B cell (primary cell): ENCODE measurements at places on chromosomes 13 and 19.

- no peak for DNase-seq
These were observed 59.6 kb downstream of the RBM26 start for GRCh38 chr13:79346300-79346914.

GRCh38 chr13:26024558-26024957, 27.3 kb downstream of the SHISA2 start:
- no peak for DNase-seq

- DNase-seq = peak; percentile 15
These were observed 3.3 kb downstream of the OR10H1 start for GRCh38 chr19:15812060-15812722.

DNA sequence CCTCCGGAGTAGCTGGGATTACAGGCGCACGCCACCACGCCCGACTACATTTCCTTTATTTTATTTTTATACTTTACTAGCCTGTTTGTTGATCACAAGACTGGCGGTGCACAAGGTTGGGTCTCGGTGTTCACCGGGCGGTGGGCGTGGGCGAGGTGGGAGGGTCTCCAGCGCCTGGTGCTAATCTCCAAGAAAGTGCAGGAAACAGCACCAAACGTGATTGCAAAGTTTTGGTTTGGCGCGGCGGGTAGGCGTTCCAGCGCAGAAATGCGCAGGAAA, 24.0 kb upstream of the ZNF850 start:
- no peak for DNase-seq

- peak; percentile 39 for DNase-seq
These were observed 42.3 kb downstream of the GJA3 start for GRCh38 chr13:20118268-20119140.

DNA sequence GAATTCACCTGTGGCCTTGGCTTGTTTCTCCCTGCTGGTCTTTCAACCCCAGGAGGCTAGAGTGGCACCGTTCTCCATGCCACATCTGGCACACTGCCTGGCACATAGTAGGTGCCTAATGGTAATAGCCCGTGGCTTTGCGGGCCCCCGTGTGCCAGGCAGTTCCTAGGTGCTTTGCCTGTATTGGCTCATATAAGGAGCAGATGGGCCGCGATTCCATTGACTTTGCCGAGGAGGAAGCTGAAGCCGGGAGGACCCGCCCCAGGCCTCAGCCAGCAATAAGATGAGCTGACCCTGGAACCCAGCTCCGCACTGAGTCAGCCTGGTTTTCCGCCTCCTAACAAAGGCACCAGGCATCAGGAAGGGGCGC, 807 bp downstream of the PGLYRP1 start:
- no peak for DNase-seq
